CD4-positive, alpha-beta memory T cell (primary cell): ENCODE measurements at places on chromosomes 3 and 15.

DNA sequence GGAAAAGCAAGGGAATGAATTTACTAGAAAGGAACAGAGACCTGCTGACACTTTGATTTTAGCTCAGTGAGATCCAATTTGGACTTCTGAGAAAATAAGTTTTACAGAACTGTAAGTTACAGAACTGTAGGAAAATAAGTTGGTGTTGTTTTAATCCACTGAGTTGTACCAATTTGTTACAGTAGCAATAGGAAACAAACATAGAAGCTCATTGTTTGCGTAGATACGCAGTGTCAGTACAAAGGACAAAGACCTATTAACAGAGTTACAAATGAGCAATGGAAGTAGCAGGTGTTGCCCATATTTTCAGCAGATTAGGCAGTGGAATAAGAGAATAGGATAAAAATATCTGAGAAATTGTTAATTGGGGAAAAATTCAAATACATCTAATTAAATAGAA lies 385.8 kb upstream of the CNTN6 start:
- no peak for DNase-seq

- DNase-seq, result no peak
Observed at GRCh38 chr15:41536866-41537265, 7.2 kb downstream of the RPAP1 start.

DNA sequence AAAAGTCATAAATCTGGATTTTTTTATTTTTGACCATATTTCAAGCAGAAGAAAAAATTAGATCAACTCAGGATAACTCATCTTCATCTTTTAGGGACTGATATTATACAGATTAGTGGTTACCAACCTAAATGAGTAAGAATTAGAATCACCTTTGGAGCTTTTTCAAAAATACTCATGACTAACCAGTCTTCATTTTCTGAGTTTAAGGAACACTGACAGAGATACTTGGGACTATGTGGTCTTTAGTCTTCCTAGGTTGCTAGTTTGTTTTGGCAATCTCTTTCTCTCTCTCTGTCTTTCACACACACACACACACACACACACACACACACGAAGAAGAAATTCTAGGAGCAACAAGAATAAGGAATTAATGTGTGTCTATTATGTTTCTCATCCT lies 50.1 kb downstream of the TMOD3 start:
- DNase-seq, result no peak

GRCh38 chr15:95836536-95836935 lies 494.0 kb upstream of the NR2F2 start:
- DNase-seq, result no peak

GRCh38 chr3:185059766-185060165 lies 93.1 kb downstream of the C3orf70 start:
- DNase-seq, result no peak

DNA sequence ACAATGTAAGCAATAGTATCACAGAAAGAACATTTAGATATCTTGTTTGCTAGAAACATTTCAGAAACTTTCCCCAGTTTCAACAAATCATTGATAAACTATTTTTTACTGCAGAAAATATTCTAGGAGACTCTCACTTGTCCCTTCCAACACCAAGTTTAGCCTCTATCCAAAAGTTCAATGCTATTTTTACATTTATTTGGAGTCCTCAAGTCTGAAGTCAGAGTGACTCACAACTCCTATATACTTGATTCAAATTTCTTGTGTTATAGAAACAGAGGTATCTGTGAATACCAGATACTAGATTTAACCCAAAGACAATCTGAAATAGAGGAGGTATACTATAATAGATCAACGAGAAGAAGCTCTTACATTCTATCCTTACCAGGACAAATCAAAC lies 49.6 kb downstream of the RFX7 start:
- DNase-seq, result no peak

GRCh38 chr15:38674448-38674847 lies 109.8 kb upstream of the RASGRP1 start:
- no peak for DNase-seq

GRCh38 chr15:22227411-22228100 lies 147.2 kb downstream of the OR4M2 start:
- DNase-seq, result no peak

DNA sequence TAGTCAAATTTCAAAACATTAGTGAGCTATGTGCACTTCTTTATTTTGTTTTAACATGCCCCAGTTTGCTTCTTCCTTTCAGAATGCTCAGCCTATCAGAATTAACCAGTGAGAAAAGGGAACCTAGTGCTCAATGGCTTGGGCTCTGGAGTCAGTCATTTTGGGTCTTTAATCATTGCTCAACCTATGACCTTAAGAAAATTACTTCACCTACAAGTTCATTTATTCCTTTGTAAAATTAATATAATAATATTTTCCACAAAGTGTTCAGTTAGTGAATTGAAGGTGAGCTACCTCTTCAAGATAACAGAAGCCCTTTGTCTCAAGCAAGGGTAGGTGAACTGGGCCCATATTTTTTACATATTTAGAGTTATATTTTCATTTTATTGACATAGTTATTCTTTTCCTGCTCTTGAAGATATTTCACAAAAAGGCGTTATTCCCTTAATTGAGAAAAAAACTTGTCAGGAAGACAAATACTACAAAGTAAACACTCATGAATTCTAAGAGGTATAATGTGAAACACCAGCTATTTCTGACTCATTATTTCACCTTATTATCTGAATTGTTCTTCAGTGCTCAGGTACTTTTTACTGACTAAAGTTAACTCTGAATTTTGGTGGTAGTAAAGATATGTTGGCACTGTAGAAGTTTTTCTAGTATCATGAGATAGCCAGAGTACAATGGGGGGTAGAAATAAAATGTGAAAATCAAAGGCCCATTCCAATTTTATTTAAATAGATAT lies 415.5 kb downstream of the NAALADL2 start:
- no peak for DNase-seq

GRCh38 chr15:63492541-63493077 lies 11.8 kb upstream of the USP3 start:
- DNase-seq, result no peak

DNA sequence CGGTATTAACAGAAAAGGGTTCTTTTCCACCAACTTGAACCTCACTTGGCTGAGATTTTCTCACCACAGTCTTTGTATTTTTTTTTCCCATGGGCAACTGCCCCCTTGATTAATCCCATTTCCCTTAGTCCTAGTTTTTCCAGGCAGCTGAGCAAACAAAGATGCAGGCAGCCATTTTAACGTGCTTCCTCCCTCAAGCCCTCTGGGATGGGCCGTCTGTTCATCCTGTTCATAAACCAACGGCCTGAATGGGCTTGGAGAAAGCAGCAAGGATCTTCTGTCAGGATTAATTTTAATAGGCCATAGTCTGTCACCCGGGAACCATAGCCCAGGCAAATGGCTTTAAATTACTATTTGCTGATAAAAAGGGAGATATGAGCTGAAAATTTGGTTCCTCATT lies 10.4 kb upstream of the POLR2M start:
- no peak for DNase-seq

DNA sequence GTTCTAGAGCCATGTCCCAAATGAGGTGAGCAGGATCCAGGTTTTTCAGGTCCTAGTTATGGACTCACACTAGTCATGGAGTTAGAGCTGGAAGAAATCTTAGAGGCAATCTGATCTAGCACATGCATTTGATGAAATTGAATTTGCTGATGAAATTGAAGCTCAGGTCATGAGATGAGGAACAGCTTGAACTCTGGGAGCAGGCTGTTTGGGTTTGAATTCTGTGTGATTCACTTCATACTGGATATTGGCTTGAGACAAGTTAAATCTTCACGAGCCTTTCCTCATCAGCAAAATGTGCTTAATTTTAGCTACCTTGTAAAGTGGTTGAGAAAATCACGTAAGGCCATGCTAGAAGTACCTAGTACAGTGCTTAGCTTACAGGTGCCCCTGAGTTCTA lies 33.5 kb upstream of the PARL start:
- DNase-seq, result no peak

GRCh38 chr15:57343048-57343447 lies 33.3 kb upstream of the CGNL1 start:
- DNase-seq, result no peak

DNA sequence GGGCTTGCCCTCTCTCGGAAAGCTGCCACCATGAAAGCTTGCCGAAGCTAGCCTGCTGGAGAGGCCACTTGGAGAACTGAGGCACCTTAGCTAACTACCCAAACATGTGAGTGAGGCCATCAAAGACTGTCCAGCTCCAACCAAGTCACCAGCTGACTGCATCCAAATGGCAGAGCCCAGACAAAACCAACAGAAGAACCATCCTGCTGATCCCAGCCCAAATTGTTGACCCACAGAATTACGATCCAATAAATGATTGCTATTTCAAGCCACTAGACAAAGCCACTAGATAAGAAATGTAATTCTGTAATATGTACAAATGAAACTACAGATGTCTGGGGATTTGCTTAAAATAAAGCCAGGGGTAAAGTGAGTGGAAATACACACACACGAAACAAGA lies 109.8 kb upstream of the TRPM1 start:
- no peak for DNase-seq

DNA sequence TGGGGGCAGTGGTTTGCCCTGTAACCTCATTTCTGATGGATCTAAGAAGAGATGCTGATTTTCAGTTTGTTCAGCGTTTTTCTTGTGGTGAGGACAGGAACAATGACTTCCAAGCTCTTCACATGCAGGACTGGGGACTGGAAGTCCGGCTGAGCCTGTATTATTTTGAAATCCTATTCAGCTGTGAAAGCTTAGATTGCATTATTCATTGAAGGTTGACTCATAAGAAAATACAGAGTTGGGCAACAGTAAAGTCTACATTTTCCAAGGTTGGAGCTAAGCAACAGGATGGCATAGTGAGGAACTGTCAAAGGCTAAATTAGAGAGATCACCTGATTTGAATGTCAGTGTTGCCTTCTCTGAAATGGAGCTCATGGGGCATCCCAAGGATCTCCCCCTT lies 230.9 kb upstream of the FEZF2 start:
- no peak for DNase-seq
